ENCODE measurements at places on chromosomes 5 and 9.

DNA sequence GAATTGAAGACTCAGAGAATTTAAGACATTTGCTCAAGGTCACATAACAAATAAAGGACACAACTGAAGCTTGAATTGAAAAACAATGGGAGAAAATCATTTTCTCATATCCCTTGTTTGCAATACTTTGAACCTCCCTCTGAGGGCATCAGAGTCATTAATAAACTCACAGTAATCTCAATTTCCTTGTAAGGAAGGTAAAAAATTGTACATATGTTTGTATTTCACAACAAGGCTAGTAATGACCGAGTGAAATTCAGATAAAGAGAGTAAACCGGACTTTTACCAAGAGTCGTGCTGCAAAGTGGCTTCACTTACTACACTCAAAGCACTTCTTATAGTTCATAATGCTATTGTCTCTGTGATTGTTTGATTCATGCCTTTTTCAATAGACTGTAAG lies 665.0 kb downstream of the NR2F1-AS1 start:
- no peak for DNase-seq

DNA sequence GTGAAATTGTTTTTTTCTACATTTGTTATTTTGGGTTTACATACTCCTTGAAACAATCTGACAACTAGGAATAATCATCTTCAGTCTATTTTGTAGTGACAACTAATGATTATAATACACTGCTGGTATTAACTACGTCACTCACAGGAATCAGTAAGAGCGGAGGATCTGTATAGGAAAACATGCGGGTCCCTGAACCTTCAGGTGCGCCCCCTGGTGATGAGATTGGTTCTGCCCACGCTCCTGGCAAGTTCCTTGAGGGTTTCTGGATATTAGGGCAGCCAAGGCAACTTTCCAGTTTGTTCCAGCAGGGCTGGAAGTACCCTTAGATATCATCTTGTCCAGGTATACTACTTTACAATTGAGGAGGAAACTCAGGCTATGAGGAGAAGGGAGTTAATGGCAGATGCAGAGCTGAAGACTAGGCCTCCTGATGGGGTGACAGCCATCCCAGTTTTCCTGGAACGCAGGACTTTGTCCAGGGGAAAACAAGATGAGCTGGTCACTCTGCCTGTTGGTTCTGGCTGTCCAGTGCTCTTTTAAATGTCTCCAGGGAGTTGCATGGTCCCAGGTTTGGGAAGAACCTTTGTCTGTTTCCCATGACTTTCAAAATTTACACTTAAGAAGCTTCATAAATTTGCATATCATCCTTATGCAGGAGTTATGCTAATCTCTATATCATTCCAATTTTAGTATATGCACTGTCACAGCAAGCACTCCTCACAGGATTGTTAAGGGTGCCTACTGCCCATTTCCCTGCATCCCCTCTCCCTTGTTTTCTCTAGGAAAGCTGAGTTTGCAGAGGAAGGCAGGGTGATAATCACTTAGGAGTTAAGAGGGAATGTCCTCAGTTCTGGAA lies 14.9 kb upstream of the WNT8A start:
- DNase-seq = peak; percentile 60

- no peak for DNase-seq
Observed at GRCh38 chr9:95512709-95513095, 4.1 kb downstream of the PTCH1 start.

- no peak for DNase-seq
Observed at GRCh38 chr5:3429962-3430361, 165.7 kb upstream of the IRX1 start.

DNA sequence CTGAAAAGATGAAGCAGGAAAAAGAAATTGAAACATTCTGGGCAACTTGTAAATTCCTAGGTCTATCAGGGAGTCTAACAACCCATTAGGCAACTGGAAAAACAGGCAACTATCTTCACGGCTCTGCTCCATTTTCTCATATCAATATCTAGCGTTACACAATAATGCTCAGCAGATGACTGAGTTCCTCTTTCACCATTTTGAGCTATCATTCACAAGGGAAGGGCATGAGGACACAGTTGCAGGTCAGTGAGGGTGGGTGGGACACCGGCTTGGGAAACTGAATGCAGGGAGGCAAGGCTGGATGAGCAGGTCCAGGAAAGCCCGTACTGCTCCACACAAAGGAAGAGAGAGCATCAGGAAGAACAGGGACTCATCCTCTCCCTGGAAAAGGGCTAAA lies 67.0 kb downstream of the FRMD3 start:
- no peak for DNase-seq

DNA sequence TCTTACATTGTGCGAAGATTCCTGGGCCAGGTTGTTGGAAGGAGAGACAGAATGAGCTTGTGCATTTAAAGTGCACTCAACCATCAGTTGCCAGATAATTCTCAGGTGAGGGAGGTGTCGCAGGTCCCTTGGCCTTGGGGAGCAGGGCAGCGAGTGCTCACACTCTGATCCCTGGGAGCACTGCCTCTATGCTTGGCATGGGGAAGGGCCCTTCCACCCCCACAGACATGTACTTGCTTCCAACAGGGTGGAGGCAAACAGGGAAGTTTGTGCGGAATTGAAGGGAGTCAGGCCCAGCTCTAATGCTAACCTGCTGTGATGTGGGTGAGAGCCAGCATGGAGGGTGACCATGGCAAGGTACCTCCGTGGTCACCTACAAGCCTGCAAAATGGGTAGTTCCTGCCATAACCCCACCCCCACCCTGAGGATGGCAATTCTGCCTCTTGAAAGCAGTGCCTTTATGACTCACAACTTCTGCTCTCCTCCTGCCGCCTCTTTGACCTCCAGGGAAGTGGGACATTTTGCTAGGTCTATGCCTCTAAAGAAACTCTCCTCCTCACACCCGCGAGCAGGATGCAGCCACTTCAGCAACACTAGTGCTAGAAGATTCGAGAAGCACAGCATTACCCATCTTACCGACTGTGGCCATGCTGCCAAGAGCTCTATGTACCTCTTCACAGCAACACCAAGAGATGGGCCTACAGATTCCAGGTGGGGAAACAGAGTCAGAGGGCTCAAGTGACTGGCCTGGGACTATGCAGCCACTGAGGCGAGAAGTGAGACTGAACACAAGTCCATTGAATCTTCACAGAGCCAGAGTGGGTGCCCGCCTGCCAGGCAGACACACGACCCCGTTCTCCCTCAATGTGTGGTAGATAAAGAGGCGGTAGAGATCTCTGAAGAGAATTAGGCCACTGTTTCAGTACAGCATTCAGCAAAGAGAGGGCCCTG lies 22.1 kb upstream of the SLC25A51 start:
- DNase-seq = no peak

GRCh38 chr5:143147383-143147782 lies 256.1 kb downstream of the NR3C1 start:
- DNase-seq = no peak

GRCh38 chr9:134515026-134515821 lies 126.4 kb upstream of the COL5A1 start:
- no peak for DNase-seq

- DNase-seq = no peak
Observed at GRCh38 chr5:5195128-5195918, 55.2 kb downstream of the ADAMTS16 start.

GRCh38 chr9:75120686-75121085 lies 32.4 kb downstream of the OSTF1 start:
- no peak for DNase-seq

- no peak for DNase-seq
Observed at GRCh38 chr9:93630806-93631411, 54.5 kb downstream of the PHF2 start.

GRCh38 chr5:100706776-100707175 lies 171.6 kb downstream of the FAM174A start:
- DNase-seq = no peak

DNA sequence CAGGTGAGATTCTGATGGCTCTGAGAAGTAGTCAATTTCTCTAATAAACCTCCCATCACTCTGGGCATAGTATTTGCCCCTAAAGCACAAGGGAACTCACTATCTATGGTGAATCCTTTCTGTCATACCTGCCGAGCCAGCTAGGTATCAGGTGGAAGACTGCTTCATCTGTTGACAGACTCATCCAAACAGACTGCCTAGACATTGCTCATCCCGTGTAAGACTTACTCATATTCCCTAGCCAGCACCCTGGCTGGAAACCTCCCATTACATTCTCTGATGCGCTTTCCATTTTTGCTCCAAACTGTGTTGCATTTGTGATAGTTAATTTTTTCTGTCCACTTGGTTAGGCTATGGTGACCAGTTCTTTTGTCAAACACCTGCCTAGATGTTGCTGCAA lies 595.9 kb downstream of the DNAH5 start:
- no peak for DNase-seq

DNA sequence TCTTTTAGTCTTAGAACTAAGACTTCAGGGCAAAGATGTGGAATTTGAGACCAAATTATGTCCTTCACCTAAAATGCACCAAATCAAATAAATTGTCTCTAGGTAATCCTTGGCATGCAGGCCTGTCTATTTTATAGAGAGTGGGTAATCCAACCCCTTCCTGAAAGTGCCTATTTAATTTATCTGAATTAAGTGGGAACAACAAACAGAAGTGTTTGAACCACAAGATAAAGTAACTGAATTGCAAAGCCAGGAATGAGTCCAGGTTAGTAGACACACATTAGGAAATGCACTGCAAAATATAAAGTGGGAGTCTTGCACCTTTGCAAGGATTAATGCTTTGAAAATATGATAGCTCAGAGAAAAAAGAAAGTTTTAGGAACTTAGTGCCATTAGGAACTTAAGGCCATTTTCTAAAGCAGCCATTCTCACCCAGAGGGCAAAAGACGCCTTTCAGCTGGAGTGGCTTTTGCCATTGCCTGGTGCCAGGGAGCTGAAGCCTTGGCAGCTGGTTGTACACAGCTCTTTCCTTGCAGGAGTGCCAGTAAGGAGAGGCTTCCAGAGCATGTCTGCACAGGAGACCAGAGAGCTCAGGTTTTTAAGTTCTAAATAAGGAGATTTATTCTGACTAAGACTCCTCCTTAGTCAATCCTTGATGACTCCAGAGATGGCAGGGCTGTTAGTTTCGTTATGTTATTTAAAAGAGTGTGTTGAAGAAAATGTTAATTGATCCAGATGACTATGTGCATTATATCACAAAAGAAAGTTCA lies 151.7 kb upstream of the ELL2 start:
- no peak for DNase-seq

GRCh38 chr5:115313052-115313451 lies 16.6 kb upstream of the CCDC112 start:
- DNase-seq = no peak

- DNase-seq = no peak
Observed at GRCh38 chr9:84756171-84756570, 86.6 kb downstream of the NTRK2 start.

- DNase-seq = no peak
Observed at GRCh38 chr5:91770400-91770799, 387.3 kb upstream of the ARRDC3 start.

DNA sequence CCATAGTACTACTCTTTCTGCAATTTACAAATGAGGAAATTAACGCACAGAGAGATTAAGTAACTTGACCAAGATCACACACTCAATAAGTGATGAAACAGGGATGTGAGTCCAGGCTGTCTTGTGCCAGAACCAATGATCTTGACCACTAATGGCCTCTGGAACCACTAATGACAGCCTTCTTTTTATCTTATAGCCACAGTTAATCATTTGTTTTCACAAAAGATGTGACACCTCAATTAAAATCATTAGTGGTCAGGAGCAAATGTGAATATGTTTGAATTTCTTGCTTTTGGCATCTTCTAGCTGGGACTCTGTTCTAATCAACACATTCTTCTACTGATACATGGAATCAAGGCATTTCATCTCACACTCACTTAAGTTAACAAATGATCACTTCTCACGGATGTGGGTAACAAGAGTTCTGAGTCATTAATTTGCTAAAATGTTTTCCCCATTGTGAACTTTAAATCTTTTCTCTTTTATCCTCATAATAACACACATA lies 102.7 kb upstream of the CD180 start:
- DNase-seq = no peak

DNA sequence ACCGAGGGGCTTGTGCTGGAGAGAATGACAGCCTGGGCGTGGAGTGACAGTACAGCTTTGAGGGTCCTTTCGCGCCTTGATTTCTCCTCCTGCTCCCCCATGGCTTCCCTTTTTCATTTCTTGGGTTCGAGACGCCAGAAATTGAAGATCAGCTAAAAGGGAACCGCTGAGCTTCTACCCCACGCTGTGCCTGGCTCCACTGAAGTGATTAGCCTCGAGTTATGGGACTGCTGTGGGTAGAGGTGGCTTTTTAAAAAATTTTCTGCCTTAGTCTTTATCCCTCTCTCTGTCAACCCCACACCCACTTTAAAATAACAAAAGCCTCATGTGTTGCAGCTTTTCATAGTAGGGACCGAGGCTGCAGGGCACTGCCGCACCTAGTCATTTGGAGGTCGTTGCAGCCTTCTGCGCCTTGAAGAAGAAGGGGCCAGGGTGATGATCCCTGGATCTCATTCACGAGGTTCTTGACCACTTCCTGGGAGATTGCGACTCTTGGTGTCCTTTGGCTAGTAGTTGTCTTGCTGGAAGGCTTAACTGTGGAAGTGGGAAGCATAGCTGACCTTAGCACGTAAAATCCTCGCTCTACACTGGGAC lies 603 bp downstream of the PPIP5K2 start:
- no peak for DNase-seq

- peak; percentile 3 for DNase-seq
Observed at GRCh38 chr5:7745882-7746610, 104.9 kb downstream of the CFAP90 start.

DNA sequence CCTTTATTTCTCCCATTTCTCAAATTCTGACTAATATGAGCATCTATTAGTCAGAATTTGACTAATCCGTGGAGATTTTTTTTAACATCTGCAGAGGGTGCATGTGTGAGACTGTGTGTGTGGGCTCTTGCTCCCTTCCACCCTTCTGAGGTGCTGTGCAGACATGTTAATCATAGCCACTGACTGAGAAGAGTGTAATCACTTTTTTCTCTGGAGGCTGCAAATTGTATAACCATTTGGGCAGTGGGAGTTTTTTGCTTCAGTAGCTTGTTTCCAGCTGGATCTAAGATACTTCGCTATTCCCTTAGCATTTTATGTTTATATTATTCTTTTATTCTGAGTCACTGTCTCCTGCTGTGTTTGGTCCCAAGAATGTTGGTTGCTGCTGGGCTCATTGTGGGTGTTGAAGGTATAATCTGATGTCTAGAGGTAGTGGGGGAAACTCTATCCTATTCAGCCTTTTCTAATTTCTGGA lies 66.2 kb downstream of the ARHGEF28 start:
- no peak for DNase-seq

DNA sequence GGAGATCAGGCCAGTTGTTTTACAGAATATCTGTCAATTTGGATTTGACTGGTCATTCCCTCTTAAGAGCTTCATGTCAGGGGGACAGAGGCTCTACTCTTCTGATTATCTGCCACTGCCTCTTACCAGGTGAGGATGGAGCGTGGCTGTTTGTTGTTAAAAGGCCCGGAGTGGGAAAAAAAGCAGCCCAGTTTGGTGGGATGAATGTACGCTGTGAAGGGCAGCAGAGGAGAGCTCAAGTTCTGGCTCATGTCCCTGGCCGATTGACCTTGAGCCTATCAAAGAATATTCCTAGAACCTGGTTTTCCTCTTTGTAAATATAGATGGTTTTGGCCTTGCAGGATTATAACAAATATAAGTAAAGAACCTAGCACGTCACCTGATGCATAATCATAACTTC lies 16.3 kb upstream of the SHB start:
- DNase-seq = no peak
